ENCODE measurements at places on chromosomes 5 and 9.

DNA sequence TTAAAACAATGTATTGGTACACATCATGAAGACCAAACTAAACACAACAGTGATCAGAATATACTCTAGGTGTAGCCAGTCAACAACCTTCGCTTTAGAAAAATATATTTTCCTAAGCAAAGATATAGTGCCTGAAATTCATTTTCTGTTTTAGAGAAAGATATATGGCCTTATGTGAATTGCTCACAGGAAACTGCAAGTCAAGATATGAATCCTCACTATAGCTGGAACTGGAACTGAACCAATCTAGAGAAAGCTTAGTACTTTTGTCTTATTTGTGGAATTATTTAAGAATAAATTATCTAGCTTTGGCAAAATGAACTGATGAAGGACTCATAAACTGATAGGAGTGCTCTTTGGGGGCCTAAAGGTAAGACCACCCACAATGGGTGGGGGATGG lies 27.3 kb downstream of the GZMK start:
- DNase-seq = no peak

DNA sequence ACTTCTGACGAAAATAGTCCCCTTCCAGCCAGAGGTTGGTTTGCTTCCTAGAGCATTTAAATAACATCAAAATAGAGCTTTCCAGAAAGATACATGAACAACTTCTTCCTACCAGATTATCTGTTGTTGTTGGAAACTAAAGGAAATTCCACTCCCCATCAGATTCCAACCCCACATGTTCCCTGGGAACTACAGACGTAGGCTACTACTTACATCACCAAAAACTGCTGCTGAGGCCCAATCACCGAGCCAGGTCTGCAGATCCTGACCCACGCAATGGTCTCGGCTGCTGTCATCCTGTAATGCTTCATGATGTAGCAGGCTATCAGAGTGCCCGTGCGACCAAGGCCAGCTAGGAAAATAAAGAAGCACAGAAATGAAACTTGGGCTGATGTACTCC lies 73.4 kb downstream of the HABP4 start:
- DNase-seq = no peak

DNA sequence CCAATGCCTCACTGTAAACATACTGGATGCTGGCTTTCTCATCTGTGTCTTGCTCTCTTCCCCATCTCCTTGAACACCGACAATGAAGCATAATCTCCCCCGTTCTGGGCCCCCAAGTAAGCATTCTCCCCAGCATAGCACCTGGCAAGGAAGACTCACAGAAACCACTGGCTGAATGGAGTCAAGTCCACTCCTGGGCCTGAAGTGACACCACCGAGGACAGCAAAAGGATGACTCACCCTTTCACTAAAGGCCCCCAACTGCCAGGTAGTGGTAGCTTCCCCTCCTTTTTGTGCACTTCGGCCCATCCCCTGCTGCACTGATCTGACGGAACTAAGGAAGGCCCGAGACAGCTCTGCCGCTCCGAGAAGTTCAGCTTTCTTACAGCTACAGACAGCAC lies 9.4 kb downstream of the VDAC1 start:
- no peak for DNase-seq

DNA sequence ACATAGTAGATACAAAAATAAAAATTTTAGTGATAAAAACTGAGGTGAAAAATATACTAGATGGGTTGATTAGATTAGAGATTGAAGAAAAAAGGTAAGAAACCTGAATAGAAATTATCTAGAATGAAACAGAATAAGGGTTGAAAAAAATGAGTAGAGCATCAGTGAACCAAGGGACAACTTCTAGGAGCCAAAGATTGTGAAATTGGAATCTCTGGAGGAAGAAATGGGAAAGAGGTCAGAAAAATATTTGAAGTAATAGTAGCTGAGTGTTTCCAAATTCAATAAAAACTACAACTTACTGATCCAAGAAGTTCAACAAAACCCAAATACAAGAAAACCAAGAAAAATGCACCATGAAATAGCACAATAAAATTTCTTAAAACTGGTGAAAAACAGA lies 116.6 kb upstream of the STARD4 start:
- no peak for DNase-seq

DNA sequence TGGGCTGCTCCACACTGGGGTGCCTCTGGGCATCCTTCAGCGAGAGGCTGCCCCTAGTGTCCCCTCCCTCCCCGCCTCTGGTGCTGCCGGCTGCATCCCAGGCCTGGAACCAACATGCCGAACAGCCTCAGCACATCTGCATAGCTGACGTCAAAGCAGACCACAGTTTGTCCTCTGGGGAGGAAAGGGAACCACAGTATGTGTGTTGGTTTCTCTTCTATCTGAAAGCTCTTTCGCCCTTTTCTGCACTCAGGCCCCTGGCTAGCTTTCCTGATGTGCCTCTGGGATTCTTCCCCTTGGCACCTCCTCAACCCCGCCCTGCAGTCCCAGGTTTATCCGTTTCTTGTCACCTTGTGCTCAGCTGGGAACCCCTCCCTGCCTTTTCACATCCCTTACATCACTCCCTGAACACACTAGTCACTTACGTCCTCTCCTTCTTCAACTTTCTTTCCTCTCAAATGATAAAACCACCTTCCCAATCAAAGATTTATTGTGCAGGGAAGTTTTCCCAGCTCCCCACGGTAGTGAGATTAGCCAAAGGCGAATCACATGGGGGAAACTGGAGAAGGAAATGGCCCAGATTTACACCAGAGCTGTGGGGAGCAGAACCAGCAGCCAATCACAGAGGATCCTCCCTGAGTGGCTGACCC lies 35.5 kb upstream of the B4GALT1 start:
- DNase-seq = peak; percentile 67

GRCh38 chr5:36301858-36302603 lies at the start of gene RANBP3L:
Gene RANBP3L (minus strand): TSS chr5:36301902. CDS start chr5:36301416, 486 bp downstream.
- no peak for DNase-seq

DNA sequence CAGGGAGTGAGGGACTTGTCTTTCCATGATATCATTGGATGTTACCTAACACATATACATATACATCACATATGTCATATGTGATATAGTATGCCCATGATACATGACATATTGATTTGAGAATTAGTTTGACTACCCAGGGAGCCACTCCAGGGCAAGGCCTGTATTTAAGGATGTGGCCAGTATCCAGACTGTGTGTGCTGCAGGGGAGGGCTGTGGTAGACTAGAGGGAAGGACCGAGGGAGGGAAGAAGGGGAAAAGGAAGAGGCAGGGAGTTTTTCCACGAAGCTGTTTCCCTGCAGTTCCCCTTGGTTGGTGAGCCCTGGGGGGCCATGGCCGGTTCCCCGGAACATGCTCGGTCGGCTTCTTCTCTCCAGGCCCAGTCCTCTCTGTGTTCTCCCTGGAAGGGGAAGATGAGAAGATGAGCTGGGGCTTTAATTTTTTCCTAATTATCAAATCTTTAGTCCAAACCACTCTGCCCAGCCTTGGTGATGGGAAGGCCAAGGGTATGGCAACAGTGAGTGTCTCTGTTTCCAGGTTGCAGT lies 48.7 kb downstream of the NSUN2 start:
- no peak for DNase-seq

DNA sequence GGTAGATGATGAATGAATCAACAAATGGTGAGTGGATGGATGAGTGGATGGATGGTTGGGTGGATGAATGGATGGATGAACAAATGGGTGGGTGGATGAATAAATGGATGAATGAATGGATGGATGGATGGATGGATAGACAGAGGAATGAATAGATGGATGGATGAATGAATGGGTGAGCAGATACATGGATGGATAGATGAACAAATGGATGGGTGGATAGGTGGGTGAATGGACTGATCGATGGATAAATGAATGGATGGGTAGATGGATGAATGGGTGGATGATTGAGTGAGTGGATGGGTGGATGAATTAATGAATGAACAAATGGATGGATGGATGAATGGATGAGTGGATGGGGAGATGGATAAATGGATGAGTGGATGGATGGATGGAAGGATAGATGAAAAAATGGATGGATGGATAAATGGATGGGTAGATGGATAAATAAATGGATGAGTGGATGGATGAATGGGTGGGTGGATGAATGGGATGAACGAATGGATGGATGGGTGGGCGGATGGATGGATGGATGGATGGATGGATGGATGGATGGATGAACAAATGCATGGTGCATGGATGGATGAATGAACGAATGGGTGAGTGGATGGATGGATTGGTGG lies 85.7 kb downstream of the PHF2 start:
- no peak for DNase-seq
